Lower lobe of right lung (tissue), 2 donors: ENCODE measurements at places on chromosomes 4 and X. TPM values are rescaled to one million over a fixed set of nuclear protein-coding genes. Genes with fewer than 3 reads are reported as not detected.

- DNase-seq: no peak
These were observed 335.2 kb downstream of the TENM3 start for GRCh38 chr4:182578402-182578801.

DNA sequence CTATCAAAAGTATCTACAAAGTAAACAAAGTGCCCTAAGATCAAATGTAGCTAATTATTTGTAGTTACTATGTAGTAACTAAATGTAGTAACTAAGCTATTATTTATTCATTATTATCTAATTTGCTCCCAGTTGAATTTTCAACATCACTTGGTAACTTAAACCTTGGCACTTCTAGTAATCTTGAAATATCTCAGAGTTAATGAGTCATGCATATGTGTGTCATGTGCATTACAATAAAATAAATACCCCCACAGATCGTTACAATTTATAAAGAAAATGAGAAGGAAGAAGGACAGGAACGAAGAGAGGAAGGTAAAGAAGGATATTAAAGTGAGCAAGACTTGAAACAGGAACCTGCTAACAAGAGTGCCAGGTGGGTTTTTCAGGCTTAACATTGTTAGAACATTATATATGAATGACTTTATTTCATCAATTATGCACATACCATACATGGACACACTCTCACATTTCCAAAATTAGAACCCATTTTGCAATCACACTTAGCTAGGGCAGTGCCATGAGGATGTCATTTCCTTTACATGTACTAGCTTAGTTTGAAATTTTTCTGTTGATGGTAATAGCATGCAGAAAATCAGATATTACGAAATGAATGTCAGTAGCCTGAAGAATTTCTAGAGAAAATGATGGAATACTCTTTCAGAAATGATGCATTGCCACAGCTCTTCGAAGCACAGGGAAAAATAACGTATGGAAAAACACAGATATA is 1670.4 kb upstream of the AGA start:
- DNase-seq: no peak

DNA sequence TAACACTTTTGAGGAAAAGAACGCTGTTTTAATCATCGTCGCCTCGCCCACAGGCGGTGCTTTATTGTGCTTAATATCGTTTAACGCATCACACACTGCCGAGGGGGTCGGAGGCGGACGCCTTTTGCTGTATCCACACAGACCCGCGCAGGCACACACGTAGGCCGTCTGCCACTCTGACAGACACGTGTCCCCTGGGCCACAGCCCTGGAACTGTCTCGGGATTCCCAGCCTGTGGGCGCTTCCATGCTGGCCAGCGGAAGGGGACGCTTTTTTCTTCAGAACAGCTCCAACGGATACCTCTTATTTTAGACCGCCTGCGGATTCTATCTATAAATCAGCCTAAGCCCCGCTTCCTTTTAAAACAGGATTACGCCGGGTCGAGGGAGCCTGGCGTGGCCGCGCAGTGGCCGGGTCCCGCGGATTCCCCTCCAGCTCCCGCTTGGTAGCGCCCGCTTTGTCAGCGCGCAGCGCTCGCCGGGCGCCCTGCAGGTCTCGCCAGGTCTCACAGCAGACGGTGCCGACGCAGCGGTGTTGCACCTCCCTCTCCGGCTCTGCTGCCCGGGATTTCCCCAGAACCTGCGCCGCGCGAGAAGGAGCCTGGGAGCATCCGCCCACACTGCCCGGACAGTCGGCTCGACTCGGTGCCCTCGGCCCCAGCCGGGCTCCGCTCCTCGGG is at the start of gene NOCT:
TSS of gene NOCT (plus strand) at position 513 of the 679 bp plus-strand sequence. CDS start 201 bp downstream, outside the sequence.
- peak; percentile 94 for DNase-seq

GRCh38 chr4:86596807-86597206 is 2.7 kb downstream of the PTPN13 start:
- no peak for DNase-seq

Gene IL2
- total RNA-seq: not detected

Gene KLHL4
- total RNA-seq: 1.6 TPM

Gene FMR1NB
- not detected for total RNA-seq

Gene NPNT
- total RNA-seq: 217 TPM
